ENCODE measurements at places on chromosomes 1 and 21.

GRCh38 chr1:216641669-216642460 is 81.4 kb downstream of the ESRRG start:
- DNase-seq = no peak

GRCh38 chr1:171754971-171755370 is 13.1 kb upstream of the VAMP4 start:
- DNase-seq = no peak

DNA sequence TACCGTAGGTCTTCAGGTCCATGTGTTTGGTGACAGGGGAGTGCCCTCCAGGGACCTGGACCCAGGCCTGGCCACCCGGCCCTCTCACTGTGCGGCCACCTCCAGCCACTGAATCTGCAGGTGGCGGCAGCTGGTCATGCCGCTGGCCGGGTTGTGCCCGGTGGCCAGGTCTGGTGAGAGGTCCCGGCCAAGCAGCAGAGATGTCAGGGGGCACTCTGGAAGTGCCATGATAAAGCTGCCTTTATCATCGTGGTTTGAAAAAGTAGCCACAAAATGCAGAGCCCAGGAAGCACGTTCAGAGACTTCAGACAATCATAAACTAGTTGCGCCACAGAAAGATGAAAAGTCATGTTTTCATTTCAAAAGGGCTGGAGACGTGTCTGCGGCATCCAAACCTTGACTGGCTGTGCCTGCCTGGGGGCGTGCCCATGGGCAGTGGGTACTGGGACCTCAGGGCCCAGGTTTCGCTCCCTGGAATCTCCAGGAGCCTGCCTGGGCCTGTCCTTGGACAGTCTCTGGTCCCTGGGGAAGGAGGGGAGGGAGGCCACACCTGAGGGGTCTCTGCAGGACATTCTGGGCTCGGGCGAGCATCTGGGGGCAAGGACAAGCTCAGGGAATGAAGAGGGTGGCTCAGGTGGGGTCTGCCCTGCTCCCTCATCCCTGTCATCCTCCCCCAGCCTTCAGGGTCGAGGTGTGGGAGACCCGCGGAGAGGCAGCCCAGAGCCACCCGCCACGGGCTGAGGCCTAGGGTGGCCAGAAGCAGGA is 44.9 kb downstream of the COL18A1 start:
- no peak for DNase-seq

DNA sequence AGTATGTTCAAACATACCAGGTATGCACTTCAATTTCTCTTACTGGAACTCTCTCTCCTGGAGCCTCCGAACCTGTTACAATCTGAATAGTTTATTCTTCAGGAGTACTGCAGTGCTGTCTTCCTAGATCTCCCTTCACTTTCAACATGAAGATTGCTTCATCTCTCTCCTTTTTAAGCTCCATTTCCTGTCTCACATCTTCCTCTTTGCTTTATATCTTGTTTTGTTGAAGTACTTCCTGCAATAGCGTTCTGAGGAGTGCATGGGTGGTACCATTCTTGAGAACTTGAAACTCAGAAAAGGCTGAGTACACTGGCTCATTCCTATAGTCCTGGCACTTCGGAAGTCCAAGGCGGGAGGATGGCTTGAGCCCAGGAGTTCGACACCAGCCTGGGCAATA is 15.7 kb upstream of the C1orf146 start:
- no peak for DNase-seq

DNA sequence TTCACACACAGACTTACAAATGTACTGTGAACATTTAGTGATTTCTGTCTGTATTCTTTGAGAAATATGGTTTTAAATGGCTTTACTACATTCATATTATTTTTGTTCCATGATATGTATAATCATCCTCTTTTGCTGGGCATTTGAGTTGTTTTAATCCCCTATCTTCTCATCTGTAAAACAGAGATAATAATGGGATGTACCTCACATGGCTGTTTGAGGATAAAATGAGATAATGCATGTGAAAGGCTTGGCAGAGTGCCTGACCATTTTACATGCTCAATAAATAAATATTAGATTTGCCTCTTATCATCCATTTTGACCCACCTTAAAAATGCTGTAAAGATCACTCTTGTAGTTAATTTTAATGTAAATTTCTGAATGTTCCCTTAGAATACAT is 197.2 kb downstream of the C1orf94 start:
- DNase-seq = no peak

DNA sequence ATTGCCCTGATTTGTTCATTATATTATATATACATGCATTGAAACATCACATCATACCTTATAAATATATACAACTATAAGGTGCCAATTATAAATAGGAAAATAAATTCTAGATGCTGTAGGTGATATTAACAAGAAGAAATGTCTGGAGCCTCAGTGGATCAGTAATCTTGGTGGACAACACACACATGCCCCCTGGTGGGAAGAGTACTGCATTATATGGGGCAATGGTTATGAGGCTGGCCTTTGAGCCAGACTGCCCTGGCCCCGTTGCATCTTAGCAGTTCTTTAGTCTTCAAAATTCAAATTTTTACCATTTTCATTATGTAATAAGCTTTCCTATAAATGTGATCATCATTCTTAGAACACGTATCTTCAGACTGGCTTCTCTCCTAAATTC is 335.0 kb upstream of the GREM2 start:
- no peak for DNase-seq

DNA sequence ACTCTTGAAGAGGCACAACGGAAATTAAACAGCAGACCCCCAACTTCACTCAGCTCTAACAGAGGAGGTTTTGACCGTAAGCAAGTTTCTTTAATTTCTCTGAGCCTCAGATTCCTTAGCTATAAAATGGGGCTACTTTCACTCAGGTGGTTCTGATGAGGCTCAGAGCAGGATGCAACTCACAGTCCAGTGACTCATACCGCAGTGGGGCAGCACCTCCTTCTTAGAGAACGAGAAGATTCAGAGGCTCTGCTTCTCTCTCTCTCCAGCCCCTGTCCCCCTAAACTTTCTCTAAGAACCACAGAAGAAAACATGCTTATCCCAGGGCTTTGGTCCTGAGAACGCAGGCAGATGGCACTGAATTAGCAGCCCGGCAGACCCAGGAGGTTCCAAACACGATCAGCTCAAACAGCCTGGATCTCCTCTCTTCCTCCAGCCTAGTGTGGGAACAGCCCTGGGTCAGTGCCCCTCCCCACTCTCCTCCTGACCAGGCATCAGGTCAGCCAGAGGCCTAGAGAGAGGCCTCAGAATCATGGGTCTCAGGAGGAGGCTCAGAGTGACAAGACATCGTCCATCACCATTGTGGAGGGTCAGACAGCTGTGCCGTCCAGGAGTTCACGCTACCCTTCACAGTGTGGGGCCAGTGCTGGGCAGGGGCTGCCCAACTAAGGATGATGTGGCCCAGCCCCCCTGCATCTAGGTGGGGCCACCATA is 433.0 kb downstream of the PTPRU start:
- no peak for DNase-seq

DNA sequence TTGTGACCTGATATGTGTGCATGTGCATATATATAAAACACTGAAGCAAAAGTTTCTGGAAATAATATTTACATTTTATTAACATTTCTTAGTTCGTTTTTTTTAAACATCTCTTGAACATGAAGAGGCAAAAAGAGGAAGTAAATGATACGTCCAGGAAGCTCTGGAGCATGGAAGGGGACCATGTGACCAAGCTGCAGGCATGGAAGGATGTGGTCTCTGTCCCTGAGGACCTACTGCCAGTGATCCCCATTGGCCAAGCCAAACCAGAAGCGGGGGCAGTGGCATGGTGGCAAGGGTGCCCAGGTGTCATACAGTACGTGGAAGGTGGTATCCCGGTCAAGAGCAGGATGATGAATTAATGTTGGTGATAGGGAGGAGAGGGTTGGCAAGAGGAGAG is 268.3 kb upstream of the PROX1 start:
- DNase-seq = no peak

- DNase-seq = no peak
Observed at GRCh38 chr1:62800825-62801306, 16.9 kb downstream of the ATG4C start.

DNA sequence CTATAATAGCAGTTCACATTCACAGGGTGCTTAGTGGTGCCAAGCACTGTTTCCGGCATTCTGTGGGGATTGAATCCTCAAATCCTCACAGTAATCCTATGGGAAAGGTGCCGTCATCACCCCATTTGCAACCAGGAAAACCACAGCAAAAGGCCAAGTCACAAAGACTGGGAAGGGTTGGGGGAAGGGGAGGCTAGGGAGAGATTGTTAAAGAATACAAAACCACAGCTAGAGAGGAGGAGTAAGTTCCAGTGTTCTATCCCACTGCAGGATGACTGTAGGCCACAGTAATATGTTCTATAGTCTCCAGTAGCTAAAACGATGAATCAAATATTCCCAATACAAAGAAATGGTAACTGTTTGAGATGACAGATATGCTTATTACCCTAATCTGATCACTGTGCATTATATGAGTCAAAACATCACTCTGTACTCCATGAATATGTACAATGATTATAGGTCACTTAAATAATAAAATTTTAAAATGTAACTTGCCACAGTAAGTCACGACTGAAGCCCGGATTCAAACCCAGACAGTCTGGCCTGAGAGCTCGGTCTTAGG is 256.8 kb downstream of the TOMM20 start:
- no peak for DNase-seq

DNA sequence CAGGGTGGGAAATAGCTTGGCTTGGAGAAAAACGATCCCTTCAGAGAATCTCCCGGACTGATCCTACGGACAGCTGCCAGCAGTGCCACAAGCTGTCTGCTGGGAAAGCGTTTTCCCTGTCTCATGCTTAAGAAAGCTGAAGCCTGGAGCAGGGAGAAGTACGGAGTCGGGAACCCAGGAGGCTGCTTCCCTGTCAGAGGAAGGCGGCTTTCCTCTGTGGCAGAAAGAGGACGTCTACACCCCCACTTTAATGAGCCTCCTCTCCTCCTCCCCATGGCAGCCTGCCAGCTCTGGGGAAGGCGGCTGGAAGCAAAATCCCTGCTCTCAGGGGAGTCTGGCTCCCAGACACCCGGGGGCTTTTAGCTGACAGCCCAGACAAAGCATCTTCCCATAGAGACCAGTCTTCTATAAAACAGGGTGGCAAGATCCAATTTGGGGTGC is 7.3 kb downstream of the KIF21B start:
- DNase-seq = peak; percentile 63

DNA sequence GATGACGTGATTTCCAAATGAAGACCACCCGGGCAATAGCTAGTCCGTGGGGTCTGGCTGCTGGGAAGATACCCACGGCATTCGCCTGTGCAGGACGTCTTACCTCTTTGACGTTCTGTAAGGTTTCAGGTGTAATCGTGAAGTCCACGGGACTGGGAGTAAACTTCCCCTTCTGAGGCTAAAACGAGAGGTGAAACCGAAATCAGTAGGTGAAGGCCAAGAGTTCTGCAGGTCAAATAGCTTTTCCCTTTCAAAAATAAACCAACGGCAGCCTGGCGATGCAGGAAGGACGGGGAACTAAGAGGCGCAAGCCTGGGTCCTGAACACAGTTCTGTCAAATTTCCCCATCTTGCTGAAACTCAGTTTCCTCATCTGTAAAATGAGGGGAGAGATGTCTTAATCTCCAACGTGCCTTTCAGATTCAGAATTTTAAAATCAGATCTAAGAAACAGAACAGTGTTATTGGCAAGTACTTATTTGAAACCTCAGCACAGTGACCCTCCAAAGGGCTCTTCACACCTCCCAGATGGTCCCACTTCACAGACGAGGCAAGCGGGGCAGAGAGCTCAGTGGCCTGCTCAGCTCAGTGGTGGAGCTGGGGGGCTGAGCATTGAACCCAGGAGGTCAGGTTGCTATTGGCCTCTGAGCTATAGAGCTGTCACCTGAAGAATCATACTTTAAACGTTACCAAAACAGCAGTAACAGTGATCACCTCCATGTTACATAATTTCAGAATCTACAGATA is 34.7 kb downstream of the VPS26C start:
- no peak for DNase-seq

GRCh38 chr1:241423541-241424479 is 66.8 kb upstream of the RGS7 start:
- peak; percentile 53 for DNase-seq

DNA sequence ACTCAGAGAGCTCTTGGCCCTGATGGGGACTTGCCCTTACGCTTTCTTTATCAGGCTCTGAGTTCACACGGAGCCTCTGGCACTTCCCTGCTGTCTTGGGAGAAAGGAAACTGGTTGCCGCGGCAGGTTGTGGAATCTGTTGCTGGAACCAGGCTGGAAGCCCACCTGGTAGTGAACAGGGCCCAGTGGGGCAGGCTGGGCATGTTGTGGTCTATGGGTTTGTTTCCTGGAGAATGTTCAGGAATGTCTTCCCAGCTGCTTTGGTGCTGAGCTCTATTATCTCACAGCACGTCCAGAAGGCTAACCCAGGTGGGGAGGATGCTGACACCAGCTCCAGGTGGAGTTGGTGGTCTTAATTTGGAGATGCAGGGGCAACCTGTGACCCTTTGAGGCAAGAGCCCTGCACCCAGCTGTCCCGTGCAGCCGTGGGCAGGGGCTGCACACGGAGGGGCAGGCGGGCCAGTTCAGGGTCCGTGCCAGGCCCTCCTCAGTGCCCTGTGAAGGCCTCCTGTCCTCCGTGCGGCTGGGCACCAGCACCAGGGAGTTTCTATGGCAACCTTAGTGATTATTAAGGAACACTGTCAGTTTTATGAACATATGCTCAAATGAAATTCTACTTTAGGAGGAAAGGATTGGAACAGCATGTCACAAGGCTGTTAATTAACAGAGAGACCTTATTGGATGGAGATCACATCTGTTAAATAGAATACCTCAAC is 33.3 kb upstream of the TDRD10 start:
- no peak for DNase-seq

DNA sequence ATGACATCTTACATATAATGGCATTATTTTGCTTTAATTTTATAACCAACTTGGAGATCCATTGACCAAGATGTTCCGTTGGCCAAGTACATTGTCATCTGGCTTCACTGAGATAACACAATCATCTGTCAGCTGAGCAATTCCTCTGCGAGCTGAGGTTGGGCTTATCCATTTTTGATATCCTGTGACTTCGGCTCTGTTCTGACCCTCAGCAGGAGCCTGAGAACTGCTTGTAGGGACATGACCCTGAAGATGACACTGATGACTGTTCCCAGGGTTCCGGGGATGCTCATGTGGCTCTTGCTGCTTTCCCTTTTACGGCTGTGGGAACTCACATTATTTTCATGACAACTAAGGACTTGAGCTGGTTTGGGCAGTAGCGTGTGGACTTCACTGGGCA is 51.2 kb downstream of the TLR5 start:
- no peak for DNase-seq

DNA sequence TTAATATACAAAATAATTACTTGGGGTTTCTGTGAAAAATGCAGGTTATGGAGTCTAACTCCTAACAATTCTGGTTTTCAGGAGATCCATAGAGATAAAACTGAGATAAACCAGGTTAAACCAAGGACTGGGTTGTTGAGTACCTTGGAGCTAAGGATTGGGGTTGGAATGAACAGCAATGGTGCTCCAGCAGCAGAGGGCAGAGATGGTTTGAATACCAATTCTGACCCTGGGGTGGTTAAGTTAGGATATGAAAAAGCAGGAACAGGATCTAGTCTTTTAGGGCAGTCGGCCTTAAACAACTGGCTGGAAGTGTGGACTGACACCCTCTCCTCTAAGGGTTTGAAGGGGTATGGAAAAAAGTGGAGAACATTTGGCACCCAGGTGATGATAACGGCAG is 53.0 kb downstream of the UROD start:
- no peak for DNase-seq
